ENCODE measurements at places on chromosomes 5 and 9.

DNA sequence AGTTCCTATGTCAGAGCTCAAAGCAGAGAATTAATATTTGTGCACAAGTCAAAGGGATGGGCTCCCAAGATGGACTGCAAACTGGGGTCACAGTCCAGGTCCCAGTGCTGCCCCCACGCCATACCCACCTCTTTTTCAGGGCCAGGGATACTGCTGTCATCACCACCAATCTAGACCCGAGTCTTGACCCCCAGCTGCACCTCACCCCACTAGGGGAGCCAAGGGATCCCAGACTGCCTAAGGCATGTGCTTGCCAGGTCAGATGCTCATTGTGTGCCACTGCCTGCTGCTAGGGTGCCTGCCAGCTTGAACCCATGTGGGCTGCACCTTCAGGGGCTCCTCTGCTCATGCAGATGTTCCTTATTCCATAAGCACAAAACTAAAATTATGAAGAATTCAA is 215.6 kb upstream of the NREP start:
- no peak for DNase-seq

DNA sequence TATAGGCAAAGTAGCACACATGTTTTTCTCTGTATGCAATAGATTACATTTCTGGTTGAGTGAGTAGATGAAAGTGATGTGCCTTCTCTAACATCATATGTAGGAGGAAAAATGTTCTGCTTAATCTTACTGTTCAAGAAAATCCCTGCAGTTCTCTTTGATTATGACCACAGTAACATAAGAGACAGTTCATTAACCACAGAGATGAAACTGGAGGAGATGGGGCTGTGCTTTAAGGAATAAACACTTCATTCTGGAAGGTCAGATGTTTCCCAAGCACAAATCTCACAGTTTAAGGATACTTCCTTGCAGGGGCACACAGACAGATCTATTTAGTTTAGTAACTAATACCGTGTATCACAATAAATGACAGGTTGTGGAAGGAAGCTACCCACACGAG is 150.2 kb downstream of the SEMA5A start:
- no peak for DNase-seq

- no peak for DNase-seq
These were observed 18.1 kb downstream of the TRIP13 start for GRCh38 chr5:910769-911160.

DNA sequence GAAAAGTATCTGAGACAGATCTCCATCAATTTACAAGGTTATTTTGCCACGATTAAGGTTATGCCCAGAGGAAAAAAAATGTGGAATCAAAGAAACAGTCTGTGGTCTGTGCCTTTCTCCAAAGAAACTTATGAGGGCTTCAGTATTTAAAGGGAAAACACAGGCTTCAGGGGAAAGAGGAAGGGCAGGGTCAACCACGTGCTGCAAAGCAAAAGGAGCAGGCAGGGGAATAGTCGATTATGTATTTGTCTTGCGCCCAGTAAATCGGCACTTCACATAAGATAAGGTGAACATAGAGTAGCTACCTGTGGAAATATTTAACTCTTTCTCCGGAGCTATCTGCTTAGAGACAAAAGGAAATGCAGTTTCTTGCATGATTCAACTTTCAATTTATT is 343.7 kb downstream of the RAB3C start:
- no peak for DNase-seq

DNA sequence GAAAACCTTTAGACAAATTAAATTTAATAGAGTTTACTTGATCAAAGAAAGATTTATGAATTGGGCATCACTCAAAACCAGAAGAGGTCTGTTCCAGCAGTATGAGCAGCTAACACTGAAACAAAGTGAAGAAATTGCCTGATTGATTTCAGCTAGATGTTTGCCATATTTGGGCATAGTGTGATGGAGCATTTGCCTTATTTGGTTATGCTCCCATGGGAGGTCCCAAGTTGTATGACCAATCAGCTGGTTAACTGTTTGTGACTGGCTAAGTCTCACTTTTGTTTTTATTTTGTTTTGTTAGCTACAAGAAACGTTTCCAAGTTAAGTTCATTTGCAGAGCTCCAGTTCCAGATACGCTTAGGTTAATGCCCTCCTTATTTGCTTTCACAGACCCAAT is 53.3 kb upstream of the LMNB1 start:
- no peak for DNase-seq

- no peak for DNase-seq
These were observed at the start of gene AHRR for GRCh38 chr5:321230-321725. Gene AHRR, plus strand, starts transcription at chr5:321714. Its CDS starts 22,189 bp downstream, at chr5:343903.

DNA sequence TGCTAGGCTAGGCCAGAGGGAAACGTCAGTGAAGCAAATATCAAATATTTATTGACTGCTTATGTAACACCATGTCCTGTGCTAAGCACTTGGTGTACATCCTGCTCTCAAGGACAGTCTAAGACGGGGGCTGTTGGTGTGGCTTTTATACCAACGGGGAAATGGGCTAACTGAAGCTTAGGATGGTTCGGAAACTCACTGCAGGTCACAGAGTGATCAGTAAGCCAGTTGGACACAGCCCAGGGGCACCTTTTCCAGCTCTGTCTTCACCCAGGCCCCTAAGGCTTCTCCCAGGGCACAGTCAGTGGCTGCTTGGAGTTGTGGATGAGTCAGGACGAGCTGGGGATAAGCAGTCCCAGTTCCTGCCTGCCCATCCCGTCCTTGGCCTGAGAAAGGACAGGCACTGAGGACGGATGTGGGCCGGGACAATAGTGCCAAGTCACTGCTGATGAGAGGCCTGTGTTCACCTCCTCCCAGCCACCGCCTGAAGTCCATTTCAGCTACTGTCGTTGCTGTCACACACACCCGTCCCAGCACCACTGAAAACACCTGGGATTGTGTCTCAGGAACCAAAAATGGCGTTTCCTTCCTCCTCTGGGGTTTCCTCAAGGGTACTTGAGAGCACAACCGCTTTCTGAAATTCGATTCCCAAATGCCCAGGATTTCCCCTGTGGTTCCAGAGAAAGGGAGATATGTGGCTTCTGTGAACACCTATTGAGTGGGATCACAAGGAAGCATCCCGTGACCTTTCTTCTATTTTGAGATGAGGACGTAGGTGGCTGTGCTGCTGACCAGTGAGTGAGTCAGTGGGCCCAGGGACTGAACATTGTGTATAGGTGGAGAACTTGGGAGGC is 17.5 kb upstream of the SPRY4 start:
- no peak for DNase-seq

GRCh38 chr5:35038891-35039290 is 8.9 kb downstream of the AGXT2 start:
- no peak for DNase-seq

GRCh38 chr5:77563475-77563874 is 71.4 kb upstream of the WDR41 start:
- no peak for DNase-seq

- DNase-seq = no peak
These were observed 42.3 kb upstream of the SARDH start for GRCh38 chr9:133780404-133780945.

DNA sequence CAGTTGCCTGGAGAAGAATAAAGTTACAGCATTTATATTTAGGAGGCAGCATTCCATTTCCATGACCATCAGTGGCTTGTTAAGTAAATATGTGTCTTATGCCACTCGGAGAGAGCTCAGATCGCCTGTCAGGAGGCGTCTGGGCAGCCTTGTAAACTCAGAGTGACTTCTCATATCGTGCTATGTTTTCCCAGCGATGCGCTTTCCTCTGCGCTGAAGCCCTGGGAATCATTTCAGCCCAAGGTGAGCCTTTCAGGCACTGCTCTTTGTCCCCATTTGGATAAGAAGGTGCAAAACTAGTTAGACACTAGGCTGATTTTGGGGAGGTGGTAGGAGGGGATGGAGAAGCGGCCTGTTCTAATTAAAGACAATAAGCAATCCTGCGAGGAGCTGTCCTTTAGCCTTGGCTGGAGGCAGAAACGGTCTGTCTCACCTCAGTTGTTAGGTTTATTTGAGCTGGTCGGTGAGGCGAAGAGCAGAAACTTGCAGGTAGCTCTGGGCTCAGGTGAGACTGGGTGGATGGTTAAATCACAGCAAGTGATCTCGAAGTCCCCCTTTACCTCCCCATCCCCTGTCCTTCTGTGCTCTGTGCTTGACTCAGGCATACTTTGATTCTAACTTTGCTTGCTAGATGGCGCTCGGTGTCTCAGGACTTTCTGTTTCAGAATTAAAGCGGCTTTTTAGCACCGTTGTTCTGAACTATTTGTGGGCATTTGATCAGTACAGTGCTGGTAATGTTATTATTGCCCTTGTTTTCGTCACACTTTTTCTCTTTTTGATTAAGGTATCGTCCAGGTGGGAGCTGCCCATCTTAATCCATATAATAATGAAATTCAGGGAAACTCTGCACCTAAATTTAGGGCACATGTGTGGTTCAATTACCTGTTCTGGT is 24.6 kb downstream of the NR2F1 start:
- no peak for DNase-seq

DNA sequence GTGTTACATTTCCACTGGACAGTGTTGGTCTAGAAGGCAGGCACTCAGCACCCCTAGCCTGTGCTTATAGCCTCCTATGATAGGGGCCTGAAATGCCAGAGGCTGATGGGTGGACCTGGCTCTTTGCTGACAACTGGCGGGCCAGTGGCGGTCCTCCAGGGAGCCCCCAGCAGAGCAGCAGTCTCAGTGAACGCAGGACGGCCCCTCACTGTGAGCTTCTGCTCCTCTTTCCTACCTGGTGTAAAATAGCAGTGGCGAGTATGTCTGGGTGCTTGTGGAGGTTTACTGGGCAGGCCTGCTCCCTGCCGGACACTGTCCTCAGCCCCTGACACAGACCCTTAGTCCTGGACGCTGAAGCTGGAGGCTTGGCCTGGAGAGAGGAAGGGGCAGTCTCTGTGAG is 3.3 kb upstream of the SEC16A start:
- no peak for DNase-seq

Measured in effector CD8-positive, alpha-beta T cell (primary cell).